ENCODE measurements at places on chromosomes 6 and 20. TPM values are rescaled to one million over a fixed set of nuclear protein-coding genes. Genes with fewer than 3 reads are reported as not detected.

DNA sequence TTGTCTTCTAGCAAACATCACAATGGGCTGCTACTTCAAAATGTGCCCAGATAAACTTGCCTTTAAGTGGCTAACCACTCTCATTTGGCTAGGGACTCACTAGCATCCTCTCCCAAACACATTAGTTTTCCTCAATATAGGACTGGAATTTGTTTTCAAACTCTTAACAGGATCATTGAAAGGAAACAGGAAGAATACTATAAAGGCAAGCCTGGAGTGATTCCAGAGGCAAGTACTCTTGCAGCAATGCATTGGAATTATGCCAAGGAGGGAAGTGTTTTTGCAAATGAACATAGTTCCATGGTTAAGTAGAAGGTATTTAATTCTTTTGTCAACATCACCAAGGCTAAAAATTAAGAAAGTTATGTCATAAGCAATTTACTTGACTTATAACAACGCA, 12.2 kb downstream of the EPHA7 start:
- DNase-seq: no peak

SIRPA gene
- total RNA-seq: not detected

DNA sequence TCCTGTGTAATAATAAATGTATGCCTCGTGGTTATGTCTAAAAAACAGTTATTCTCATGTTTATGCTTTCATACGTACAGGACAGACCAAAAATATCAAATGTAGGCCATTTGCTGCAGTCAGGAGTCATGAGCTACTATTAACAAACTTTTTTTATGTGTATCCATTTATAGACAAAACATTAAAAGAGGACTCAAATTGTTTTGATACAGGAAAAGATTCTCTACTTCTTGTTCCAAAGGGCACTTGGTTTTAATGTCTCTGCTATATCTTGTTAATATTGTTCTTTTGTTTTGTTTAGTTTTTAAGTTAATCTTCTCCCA, 155.2 kb downstream of the ZDHHC14 start:
- no peak for DNase-seq

RAB44 gene
- not detected for total RNA-seq

- DNase-seq: peak; percentile 38
Observed at GRCh38 chr6:149032599-149033405, 284.7 kb upstream of the TAB2 start.

CGA gene
- 0.59 TPM for total RNA-seq

GRCh38 chr6:82415820-82416219, 52.2 kb downstream of the TPBG start:
- DNase-seq: no peak

DNA sequence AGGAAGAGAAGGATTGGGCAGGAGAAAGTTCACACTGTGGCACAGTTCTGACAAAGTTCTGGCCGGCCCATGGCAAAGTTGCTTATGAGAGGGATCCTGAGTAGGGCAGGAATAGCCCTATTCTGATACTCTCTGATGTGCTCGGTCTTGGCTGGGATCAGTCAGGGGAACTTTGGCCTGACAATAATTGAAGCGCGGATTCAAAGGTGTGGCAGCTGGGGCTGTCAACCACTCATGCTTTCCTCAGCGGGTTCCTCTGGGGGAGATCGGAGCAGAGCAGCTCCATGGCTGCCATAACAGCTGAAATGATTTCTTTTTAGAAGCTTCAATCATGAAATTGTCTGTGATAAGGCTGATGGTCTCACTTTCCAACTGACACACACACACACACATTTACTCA, 714.1 kb downstream of the DHX35 start:
- DNase-seq: no peak

- DNase-seq: no peak
Observed at GRCh38 chr20:49511788-49512525, 29.5 kb upstream of the KCNB1 start.

HLA-DPB1 gene
- total RNA-seq: 11.8 TPM

- no peak for DNase-seq
Observed at GRCh38 chr6:53924821-53925422, 130.1 kb downstream of the LRRC1 start.

DNA sequence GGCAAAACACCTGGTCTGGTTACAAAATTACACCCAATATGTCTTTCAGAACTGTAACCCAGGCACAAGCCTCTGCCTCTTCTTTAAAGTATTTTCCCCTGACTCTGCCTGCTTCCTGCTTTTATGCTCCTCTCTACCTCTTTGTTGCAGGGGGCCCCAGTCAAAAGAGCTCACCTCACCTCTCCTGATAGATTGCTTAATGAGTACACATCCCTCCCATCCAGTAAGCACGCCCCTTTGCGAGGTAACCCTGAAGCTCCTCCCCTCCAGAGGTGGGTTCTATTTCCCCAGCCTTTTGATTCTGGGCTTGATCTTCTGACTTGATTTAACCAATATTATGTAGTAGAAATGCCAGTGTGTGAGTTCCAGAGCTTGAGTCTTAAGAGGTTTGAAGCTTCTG, 56.6 kb upstream of the EYA2 start:
- DNase-seq: no peak

DNA sequence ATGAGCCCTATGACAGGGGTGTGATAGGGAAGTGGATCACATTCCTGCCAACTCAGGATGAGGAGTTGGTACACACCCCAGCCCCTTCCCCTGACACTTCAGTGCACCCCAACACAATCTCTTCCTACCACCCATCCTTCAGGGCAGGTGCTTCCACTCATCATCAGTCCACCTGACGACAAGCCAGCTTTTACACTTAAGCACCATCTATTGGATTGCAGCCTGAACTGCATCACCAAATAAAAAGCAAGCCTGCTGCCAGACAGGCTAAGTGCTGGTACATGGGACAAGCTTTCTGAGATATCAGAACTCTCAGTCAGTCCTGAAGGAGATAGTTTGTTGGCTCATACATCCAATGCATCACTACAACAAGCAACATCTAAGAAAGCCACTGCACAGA, 69.0 kb upstream of the TMEM200A start:
- DNase-seq: no peak

BACH2 gene
- 89.7 TPM for total RNA-seq

GRCh38 chr6:55136916-55137315, 37.4 kb upstream of the HCRTR2 start:
- no peak for DNase-seq

RAET1L gene
- not detected for total RNA-seq

DNA sequence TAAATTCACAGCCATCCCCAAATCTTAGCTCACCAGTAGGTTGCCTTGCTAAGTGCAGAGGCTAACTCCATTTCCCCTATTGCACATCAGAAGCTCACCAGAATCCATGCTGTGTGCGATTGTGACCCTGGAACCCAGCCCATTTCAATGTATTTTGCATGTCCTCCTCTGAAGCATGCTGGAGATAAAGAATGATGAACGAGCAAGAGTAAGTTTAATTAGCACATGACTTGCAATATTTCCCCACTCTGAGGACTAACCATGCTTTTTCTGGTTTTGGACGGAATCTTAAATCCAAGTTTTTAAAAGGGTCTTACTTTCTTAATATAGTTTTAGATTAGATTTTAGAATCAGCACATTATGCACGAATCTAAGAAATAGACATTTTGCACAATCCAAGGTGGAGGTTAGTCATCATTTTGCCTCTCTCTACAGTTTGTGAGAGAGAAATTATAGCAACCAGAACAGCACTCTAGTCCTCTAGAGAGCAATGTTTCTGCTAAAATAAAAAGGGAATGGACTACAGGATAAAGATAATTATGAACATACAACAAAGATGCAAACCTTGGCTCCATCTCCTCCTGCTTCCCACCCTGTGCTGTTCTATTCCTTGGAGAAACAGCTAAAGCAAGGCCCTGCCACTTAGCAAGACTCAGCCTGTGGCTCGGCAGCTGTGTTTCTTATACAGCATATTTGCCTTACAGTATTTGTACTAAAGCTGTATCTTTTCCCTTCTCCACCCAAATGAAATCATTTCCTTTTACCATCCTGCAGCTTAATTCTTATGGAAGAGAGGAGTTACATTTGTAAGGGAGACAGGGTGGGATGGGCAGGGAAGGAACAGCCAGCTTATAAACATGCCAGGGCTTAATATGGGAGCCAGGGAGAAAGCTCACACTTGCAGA, 24.9 kb upstream of the LAMA4 start:
- DNase-seq: no peak

ZBTB9 gene
- total RNA-seq: 11.4 TPM

PDE7B gene
- 27.6 TPM for total RNA-seq

GRCh38 chr6:44556046-44556445, 168.5 kb downstream of the CDC5L start:
- DNase-seq: no peak

ARFGEF3 gene
- total RNA-seq: 0.55 TPM

DNA sequence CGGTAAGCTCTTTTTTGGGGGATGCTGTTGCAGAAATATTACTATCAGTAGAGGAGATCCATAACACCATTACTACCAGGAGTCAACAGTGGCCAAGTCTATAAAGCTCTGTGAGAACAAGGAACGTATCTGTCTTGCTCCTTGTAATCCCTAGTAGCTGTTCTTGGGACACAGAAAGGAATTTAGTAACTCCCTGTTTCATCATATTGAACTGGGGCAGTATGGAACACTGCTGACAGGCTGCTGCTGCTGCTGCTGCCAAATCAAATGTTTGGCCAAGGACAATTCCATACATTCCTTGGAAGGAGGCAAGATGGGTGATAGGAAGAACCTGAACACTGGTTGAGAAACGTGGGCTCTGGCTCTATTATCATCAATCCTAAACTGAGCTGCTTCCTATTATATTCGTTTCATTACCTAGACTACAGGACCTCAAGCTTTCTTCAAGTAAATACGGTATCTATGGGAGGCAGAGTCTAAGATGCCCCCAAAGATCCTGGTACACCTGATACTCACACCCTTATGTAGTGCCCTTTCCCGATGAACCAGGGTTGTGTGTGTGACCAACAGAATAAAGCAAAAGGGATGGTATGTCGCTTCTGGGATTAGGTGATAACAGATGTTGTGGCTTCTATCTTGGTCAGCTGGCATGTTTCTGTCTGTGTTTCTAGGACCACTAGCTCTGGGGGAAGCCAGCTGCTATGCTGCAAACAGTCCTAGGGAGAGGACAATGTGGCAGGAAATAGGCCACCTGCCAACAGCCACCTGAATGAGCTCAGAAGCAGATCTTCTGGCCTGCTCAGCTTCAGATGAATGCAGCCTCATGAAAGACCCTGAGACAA, 39.5 kb downstream of the ELOVL5 start:
- DNase-seq: no peak
